ENCODE measurements at places on chromosomes 12 and 14.

- DNase-seq, result no peak
Measured at GRCh38 chr12:80925237-80925636, 12.5 kb downstream of the LIN7A start.

GRCh38 chr12:88044035-88044434, 14.8 kb upstream of the C12orf50 start:
- no peak for DNase-seq

- DNase-seq, result no peak
Measured at GRCh38 chr14:59240356-59240755, 51.9 kb downstream of the DAAM1 start.

GRCh38 chr12:49951411-49952240, 1.1 kb downstream of the AQP2 start:
- DNase-seq, result no peak

- no peak for DNase-seq
Measured at GRCh38 chr12:94046626-94047410, 101.6 kb upstream of the PLXNC1 start.

GRCh38 chr14:86782092-86782580, 1210.8 kb downstream of the GALC start:
- DNase-seq, result no peak

GRCh38 chr12:79482323-79482722, 208.4 kb downstream of the PAWR start:
- no peak for DNase-seq

DNA sequence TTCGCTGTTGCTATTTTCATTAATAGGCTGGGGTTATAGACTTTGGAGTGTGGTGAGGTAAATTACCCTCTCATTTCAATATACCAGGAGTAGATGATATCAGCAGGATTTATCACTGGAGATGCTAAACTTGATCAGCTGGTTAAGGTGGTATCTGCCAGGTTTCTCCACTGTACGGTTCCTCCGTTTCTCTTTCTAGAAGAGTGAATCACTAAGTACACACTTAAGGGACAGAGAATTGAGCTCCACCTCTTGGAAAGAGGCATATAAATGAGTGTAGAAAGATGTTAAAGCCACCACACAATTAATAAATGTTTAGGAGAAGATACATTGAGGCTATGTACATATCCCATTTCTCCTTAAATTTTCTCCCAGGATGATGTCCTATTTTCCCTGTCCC, 277.4 kb upstream of the GRIP1 start:
- no peak for DNase-seq

Measured in esophagus squamous epithelium (tissue), 5 donors.